SJSA1 (cell line): ENCODE measurements at places on chromosomes 3 and 15. TPM values are rescaled to one million over a fixed set of nuclear protein-coding genes. Genes with fewer than 3 reads are reported as not detected.
A peak's percentile ranks its signal among the peaks of the same experiment; 100 is the strongest.

DNA sequence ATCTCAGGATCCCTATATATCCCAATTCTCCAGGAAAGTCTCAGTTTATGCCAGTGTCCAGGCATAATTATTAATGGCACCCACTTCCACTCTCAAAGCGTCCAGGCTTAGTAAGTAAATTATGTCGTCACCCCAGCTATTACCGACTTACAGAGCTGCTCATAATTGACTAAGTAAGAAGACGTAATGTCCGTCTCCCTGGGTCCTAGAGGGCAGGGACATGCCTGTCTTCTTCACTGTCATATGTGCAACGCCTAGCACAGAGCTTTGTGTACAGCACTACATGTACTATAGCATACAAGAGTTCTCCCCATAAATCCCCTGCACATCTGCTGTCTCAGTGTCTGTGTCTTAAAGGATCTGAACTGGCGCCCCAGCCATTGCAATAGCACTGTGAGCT, 23.9 kb upstream of the HRH1 start:
- no peak for DNase-seq

- no peak for DNase-seq
Measured at GRCh38 chr3:65742914-65743313, 295.8 kb downstream of the MAGI1 start.

- DNase-seq, result no peak
Measured at GRCh38 chr15:56205061-56205876, 38.4 kb downstream of the RFX7 start.

Gene LSMEM2
- total RNA-seq, result not detected in 2 replicates

GRCh38 chr3:76694063-76694462, 345.8 kb upstream of the ROBO2 start:
- DNase-seq, result no peak

Gene FGF12
- not detected in 2 replicates for total RNA-seq

GRCh38 chr3:102339671-102340070, 95.1 kb upstream of the ZPLD1 start:
- DNase-seq, result no peak

GRCh38 chr15:80052597-80053304, 6.7 kb upstream of the ZFAND6 start:
- DNase-seq, result no peak

Gene RASGRP1
- total RNA-seq, result not detected in 2 replicates

Gene COL6A5
- not detected in 2 replicates for total RNA-seq

DNA sequence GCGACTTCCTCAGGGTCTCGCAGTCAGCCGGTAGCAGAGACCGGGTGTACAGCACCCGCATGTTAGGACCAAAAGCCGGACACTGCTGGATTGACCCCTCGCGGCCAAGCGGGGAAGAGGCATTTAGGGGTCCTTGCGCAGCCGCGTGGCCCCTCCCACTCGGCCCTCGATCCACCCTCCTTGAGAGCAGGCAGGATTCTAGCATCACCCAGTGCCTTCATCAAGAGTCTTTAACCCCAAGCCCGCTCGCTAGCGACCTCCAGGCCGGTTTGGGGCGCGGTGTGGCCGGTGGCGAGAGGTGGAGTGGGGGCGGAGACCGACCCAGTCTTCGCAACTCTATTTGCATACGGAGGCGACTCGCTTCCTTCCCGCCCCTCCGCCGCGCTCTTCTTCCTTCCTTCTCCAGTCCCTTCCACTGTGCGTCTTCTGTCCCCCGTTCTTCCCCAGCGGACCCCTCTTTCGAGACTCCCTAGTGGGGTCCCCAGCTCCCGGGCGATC, at the start of gene ST6GAL1:
Gene ST6GAL1, plus strand, starts transcription at position 384 of the 498 bp plus-strand sequence. CDS start 112,178 bp downstream, outside the sequence.
- DNase-seq, result no peak

DNA sequence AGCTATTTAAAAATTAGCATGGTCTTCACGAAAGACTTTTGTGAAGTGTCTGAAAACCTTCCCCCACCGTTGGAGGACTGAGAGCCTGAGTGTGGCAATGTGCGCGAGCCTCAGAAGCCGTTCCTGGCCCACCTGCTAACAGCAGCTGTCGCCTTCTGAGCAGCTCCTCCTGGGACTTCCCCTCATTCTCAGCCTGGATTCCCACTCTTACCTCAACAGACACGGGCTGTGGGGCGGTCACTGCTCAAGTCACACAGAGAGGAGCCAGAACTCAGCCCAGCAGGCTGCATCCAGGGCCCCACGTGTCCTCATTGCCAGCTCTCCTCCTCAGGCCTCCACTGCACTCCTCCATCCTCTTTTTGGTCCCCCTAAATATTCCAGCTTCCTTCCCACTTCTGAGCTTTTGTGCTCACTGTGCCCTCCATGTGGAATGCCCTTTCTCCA, 7.8 kb downstream of the DNASE1L3 start:
- no peak for DNase-seq

Gene CHST13
- not detected in 2 replicates for total RNA-seq

- no peak for DNase-seq
Measured at GRCh38 chr3:183074261-183074660, 25.0 kb downstream of the MCCC1 start.

GRCh38 chr3:143366672-143367071, 247.1 kb downstream of the CHST2 start:
- DNase-seq, result no peak

DNA sequence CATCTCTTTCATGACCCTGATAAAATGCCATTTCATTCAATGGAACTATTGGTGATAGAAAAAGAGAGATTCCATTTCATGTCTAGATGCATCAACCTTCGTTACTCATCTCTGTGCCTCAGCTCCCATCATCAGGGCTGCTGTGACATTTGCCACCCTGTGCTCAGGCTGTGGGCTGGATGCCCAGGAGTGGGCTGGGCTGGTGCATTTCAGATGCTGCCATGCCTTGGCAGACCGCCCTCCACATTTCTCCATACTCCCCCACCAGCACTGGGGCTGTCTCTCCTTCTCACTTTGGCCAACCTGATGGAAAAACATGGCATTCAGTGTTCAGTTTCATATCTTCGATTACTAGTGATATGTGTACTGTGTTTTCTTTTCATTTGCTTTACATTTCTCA, 59.1 kb downstream of the DNASE1L3 start:
- DNase-seq, result no peak

GRCh38 chr3:29412110-29412509, 131.2 kb downstream of the RBMS3 start:
- no peak for DNase-seq

DNA sequence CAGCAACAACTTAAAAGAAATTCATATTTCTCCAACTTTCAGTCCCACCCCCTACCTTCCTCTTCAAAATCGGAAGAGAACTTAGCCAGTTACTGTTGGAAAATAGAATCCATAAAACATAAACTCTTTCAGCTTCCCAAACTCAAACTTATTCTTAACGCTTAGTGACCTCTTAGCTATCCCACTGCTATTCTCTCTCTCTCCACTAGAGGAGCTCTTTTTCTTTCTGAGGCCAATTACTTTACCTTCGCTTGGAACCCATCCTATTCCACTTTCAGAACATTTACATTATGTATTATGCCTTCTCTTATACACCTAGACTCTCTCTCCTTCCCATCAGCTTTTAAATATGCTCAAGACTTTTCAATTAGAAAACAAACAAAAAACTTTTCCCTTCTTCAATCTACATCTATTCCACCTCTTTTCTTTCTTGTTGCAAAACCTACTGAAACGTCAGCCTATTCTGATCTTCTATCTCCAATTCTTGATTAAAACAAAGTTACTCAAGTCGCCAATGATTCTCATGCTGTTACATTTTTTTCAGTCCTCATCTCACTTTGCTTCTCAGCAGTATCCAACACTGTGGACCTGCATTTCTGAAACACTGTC, 13.4 kb upstream of the GHSR start:
- no peak for DNase-seq

GRCh38 chr3:126153695-126154360, 26.6 kb downstream of the ALDH1L1 start:
- no peak for DNase-seq

DNA sequence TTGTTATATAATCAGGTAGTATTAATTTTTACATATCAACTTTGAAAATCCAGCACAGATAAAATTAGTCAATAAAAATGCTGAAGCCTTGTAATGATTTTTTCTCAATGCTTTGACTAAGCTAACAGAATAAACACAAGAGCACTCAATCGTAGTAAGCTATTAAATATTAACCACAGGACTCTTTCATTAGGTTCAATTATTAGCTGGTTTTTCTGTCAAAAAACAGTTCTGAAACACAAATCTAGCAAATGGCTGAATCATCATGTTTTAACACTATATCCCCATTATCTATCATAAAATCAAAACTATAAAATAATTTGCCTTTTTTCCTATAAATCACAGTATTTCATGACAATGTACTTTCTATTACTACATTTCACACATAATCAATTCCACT, 69.6 kb downstream of the PLOD2 start:
- DNase-seq, result no peak

GRCh38 chr15:73286311-73286710, 82.4 kb downstream of the HCN4 start:
- no peak for DNase-seq

Gene TLR9
- total RNA-seq, result not detected in 2 replicates

- peak; percentile 42 for DNase-seq
Measured at GRCh38 chr3:59502806-59503205, 453.0 kb upstream of the CFAP20DC start.

- no peak for DNase-seq
Measured at GRCh38 chr15:24269166-24269571, 406.4 kb upstream of the NPAP1 start.

Gene CAMKV
- total RNA-seq, result not detected in 2 replicates

- DNase-seq, result no peak
Measured at GRCh38 chr3:115685097-115685496, 61.8 kb downstream of the GAP43 start.

DNA sequence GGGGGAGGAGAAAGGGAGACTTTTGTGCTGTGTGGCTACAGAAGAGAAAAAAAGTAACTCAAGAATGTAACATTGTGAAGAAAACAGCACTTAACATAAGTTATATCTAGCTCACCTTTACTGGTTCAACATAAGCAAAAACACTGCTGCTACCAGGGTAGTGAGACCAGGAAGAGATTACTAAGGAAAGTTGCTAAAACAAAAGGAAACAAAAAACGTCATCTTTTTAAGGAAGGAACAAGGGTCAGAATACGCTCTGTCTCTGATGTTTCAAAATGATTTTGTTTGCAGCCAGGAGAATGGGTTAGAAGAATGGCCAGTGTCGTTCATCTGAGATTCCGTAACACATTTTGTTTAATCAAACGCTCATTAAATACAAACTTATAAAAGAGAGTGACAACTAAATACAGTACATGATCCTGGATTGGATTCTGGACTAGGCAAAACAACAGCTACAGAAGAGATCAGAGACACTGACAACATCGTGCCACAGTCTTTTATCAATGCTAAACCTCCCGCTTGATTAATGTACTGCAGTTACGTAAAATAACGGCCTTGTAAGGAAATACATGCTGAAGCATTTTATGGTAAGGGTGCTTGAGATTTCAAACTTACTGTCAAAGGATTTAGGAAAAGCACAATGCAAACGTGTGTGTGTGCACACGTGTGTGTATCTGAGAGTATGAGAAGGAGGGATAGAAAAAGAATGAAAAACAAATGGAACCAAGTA, 67.7 kb downstream of the FOXP1 start:
- DNase-seq, result no peak

Gene TRPM1
- 0.08 TPM in 1 of 2 replicates, not detected in the other for total RNA-seq

GRCh38 chr3:12303534-12303933, 14.7 kb downstream of the PPARG start:
- no peak for DNase-seq

GRCh38 chr3:26799679-26800317, 177.2 kb downstream of the LRRC3B start:
- no peak for DNase-seq

DNA sequence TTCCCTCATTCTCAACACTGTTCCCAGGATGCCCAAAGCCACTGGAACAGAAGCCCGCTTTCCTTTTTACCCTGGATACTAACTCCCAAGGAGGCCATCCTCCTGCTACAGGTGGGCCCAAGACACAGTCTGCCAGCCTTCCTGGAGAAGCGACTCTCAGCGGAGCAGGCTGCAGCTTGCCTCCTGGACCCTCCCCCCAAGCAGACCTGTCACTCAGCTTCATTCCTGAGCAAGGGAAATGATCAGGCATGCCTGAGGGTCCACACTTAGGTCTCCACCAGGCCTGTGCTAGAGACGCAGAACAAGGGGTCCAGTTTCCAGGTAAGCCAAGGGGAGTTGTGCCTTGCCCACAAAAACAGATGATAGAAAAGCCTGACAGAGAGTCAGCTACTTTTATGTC, 62.8 kb downstream of the SLCO2A1 start:
- no peak for DNase-seq

DNA sequence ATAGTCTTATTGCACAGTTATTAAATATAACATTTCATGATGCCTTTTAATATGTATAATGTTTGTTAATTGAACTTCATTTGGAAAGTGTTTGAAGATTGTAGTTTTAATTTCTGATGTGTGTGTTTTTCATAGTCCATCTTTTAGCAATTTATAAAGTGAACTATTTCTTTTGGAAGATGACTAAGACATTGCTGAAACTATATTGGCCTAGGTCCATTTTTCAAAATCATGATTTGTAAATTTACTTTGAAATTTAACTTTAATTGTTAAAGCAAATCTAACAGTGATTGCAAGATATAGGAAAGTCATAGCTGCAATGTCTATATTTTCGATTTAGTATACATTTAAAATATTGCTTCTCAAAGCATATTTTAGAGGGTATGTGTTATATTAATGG, 30.8 kb downstream of the MCTP2 start:
- no peak for DNase-seq

DNA sequence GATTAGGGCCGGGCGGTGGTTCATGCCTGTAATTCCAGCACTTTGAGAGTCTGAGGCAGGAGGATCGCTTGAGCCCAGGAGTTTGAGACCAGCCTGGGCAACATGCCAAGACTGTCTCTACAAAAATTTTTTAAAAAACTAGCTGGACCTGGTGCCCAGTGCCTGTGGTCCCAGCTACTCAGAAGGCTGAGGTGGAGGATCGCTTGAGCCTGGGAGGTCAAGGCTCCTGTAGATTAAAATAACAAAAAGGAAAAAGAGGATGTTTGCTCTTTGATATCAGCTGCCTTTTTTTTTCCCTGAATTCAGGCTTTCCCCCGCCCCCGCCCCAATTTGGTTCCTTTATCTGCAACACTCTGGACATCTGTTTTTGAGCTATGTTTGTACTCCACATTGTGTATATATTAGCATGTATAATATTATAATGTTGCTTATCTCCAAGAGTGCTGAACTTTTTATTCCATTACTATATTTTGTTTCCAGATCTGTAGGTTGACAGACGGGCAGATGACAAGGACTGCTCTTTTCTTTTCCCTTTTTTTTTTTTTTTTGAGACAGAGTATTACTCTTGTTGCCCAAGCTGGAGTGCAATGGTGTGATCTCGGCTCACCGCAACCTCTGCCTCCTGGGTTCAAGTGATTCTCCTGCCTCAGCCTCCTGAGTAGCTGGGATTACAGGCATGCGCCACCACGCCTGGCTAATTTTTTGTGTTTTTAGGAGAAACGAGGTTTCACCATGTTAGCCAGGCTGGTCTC, 4.6 kb downstream of the SNAP23 start:
- peak; percentile 52 for DNase-seq
